DMS 273 treated with DMSO at 0.1 percent for 48 hours (cell line): ENCODE measurements at places on chromosomes 16 and 17.

- DNase-seq, result no peak
Measured at GRCh38 chr16:27402569-27402963, 592 bp downstream of the IL21R start.

DNA sequence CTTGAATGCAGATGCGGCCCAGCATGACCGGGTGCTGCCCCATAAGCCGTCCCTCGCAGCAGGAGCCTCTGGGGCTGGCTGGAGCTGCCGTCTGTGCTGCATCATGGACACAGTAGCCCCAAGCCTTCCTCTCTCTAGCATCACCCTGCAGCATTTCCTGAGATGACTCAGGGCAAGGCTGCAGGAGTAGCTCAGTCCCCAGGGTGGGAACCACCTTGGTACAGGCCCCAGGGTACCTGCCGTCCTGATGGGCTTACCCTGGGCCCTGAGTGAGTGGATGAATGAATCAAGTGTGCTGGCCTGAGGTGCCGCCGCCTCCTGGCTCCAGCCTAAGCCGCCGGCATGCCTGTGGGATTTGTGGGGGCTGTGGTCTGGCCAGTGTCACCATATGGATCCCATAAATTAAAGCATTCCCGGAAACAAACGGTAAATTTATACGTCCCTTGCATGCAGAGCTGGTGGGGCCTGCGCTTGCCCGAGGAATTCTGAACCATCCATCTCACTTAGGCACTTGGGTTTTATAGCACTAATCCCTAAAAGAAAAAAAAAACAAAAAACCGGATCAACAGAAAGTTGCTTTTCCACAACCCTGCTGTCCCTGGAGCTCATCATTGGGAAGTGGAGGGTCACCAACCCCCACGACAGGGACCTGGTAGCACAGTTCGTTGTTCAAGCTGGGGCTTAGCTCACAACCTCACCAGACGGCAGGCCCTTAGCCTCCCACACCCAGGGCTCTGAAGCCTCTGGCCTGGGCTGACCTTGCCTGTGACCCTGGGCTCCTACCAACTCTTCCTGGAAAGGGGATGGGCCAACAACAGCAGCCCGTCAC, 242.6 kb upstream of the CIBAR2 start:
- peak; percentile 36 for DNase-seq

DNA sequence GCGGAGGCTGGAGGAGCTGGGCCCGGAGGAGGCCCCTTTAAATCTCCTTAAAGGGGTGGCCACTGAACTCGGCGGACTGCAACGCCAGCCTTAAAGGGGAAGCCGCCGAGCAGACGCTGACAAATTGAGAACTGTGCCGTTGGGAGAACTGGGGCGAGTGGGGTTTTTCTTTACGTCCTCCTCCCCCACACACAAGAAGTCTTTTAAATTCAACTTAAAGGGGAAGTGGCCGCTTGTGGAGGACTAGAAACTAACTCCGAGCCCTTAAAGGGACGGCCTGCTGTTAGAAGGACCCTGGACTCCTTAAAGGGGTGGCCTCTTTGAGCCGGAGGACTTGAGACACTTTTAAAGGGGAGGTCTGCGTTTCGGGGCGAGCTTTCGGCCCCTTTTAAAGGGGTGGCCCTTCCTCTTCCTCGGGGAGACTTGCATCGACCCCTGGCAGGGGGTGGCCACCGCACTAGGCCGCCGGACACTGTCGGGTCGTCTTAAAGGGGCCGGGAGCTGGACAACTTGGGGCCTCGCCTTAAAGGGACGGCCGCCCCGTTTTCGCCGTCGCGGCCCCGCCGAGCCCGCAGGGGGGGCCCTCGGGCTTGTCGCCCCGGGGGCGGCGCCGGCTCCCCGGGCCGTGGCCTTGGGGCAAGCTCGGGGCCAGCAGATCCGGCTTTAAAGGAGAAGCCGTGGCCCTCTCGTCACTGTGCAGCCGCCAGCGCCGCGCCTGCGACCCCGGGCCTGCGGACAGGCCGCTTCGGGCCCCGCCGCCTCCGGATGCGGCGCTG, 688 bp downstream of the FBRS start:
- peak; percentile 94 for DNase-seq

DNA sequence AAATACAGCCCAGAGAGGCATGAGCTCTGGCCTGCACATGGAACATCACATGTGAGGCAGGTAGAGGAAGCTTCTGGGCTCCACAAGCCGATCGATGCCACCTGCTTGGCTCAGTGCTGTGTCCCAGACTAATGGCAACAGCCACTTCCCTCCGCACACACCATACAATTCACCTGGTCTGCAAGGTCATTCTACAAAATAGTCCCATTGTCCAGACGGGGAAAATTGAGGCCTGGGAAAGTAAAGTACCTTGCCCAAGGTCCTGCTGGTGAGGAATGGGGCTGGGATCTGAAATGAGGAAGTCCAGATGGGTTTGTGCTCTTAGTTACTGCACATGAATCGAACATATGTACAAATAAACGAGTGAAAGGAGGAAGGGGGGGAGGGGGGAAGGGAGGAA, 88.0 kb downstream of the LITAF start:
- no peak for DNase-seq

DNA sequence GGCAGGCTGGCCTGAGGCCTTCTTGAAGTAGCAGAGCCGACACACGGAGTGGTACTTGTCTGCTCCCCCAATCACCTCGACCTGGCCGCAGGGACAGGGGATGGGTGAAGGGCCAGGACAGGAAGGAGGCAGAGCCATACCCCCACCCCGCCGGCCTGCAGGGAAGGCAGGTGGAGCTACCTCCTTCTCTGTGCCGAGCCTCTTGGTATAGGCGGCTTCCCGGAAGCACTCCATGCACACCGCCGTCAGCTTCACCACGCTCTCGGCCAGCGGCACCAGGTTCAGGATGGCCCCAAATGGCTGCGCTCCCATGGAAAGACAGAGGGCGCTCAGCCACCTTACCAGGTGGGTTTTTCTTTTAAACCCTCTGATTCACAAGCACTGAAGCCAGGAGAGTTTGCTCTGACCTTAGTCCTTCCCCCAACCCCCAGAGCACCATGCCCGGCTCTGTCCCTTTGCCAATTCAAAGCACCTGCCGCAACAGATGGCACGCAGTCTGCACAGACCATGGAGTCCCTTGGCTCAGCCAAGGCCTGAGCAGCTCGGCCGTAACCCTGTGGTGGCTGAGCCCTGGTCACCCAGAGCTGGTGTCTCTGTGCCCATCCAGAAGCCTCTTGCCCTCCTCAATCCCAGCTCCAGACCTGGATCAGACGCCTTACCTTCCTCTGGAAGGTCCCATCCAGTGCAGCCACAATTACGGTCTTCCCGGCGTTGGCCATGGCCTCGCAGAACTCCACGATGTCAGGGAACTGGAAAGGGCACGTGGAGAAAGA, 6.7 kb downstream of the SYNGR2 start:
- DNase-seq, result peak; percentile 84

- DNase-seq, result no peak
Measured at GRCh38 chr16:51163366-51163765, 12.3 kb upstream of the SALL1 start.

GRCh38 chr16:4693956-4694641, 737 bp downstream of the NUDT16L1 start:
- no peak for DNase-seq

GRCh38 chr17:76382803-76383545, 1.4 kb upstream of the SPHK1 start:
- DNase-seq, result no peak

DNA sequence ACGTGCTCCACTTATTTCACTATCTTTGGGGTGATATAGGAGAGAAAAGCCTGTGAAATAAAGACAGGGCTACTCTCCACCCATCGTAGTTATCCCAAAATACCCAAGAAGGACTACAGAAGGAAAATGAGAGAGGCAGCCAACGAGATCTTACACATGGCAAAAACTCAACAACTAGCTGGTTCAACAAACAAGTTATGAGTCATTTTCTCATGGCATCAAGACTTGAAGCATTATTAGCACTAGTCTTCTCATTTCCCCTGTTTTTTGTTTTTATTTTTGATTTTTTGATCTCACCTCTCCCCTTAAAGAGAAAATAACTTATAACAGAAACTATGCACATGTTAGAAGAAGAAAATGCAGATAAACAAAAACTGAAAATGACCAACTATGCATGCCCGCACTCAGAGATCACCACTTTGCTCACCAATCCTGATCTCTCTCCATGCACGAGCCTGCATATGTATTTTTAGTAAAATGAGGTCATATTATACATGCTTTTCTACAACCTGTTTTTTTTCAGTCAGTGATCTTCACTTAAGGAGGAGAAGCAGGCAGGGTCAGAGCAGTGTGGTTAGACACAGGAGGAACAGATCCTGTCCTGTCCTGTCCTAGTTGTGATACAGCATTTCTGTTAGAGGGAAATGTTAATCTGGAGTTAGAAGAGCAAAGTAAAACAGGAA, 22.8 kb downstream of the FAM117A start:
- DNase-seq, result no peak

DNA sequence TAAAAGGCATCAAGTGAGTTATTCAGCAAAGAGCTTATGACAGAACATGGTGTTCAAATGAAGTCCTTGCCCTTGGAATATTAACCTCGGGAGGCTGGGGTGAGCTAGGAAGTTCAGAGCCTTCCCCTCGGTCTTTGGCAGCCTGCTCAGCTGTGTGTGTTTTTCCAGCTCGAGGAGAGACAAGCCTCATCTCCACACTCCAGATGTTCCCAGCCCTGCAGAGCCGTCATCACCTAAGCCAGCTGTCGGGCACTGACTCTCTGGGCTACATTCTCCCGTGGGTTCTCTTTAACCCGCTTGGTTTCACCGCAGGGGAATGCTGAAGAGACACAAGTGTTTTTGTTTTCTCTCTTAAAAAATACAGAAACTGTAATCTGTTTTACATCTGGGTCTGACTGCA, 47.1 kb downstream of the IRX3 start:
- DNase-seq, result no peak

DNA sequence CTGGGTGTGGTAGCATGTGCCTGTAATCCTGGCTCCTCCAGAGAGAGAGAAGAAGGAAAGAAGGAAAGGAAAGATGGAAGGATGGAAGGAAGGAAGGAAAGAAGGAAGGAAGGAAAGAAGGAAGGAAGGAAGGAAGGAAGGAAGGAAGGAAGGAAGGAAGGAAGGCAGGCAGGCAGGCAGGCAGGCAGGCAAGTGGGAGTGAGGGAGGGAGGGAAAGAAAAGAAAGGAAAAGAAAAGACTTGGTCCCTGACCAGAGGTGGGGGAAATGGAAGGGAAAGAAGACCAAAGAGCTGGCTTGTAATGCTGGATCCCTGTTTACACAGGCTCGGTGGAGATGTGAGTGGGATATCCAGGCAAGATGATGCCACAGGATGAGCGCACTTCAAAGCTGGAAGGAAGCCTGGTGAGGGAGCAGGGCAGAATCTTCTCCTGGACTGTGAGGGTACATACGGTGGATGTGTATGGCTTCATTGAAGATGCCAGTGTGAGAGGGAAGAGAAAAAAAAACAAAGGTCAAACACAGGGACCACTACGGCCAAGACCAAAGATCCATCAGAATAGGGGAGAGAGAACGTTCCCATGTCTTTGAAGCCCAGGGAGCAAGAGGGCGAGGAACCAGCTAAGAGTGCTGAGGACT, 2.1 kb downstream of the CES1 start:
- DNase-seq, result no peak

DNA sequence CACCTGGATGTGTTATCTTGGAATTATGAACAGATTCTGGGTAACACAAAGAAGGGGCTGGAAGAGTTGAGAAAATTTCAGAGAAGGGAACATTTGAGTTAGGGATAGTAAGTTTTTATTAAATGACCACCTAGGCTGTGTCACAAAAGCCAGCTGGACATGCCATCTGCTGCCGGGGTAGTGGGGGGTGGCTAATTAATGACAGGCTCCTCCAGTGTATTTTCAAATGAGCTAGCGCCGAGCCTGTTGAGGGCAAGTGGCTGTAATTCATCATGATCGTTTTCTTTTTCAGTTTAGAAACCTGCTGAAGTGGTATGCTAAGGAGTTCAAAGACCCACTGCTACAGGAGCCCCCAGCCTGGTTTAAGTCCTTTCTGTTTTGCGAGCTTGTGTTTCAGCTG, 6.2 kb downstream of the TMEM97 start:
- DNase-seq, result no peak

DNA sequence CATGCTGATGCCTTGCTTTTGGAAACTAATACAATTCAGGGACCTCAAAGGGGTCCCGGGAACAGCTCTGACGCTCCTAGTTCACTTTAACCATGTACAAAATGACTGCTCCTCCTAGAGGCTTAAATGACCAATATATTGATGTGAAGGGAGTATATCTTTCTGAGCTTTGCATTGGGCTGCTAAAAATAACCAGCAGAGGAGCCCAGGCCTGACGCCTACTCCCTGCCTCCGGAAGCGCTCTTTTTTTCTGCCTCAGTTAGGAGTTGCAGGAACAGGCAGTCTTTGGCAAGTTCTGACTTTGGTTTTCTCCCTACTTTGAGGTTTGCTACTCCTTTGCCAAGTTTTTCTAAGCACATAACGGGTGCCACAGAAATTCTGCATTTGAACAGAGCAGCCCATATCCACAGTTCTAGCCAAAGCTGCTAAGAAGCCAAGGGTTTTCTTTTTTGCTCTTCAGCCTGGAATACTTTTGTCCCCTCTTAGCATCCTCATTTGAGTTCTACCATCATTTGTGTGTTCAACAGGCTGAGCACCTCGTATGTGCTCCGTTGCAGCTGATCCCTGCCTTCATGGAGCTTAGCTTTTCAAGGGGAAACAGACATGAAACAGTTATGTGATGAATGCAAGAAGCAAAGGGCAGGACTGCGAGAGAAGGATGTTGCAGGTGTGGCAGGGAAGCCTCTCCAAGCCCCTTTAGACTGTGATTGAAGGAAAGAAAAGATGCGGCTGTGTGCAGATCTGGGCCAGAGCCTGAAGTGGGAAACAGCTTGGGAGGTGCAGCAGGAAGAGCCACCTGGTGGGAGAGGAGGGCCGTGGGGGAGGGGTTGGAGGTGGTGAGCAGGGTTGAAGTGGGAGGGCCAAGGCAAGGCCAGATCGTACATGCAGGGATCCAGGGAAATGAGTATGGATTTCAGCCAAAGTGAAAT, 2.8 kb upstream of the NAGPA start:
- DNase-seq, result no peak

DNA sequence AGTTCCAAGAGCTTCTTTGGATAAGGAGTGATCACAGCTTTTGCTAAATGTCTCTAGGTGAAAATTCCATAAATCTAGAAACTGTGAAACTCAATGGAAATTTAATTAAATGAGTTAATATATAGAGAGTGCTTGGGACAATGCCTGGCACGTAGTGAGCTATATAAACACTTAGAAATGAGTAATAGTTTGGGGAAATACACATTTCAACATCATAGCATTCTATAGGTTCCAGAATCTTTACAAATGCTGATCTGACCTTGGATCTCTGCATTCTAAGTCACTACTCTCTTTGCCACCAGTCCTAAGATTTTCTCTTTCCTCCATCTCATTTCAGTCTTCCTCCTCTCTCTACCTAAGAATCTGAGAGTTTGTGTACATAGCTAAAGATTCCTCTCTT, 175.6 kb downstream of the SOX9 start:
- no peak for DNase-seq

GRCh38 chr17:44878627-44879221, 20.5 kb downstream of the EFTUD2 start:
- no peak for DNase-seq
